ENCODE measurements at places on chromosomes 7 and 10.

DNA sequence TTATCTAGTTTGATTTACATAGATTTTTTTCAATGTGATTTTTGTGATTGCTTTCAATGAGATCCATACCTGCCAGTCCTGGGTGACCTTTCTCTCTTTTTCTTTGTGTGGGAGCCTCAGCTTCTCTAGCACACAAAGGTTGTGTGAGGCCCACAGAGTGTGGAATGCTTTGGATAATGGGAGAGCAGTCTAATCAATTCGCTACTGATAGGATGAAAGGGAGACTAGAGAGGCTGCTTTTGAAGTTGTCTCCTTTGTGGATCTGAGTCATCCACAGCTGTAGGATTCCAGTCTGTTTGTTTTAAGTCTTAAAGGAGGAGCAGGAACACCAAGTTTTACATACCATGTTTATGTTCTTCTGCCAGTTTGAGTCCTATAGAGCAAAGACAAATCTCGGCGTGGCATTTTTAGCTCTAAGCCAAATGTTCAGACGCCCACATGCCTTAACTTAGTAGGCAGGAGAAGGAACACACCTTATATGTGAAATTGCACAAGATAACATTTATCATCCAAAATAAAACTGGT is 330.0 kb downstream of the ARL4A start:
- DNase-seq, result no peak

DNA sequence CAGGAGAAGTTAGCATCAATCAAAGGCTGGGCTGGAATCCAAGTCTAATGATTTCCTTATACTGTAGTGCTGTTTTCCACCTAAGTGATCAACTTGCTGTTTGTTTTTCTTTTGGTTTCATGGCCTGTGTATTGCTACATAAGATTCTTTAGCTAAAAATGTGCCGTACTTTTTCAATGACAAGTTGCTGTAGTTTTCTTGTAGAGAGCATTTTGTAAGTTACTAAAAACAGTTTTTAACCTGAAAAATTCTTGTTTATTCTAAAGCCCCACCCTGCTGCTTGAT is 1.3 kb downstream of the HELLS start:
- no peak for DNase-seq

GRCh38 chr7:1227814-1228544 is 4.7 kb upstream of the UNCX start:
- DNase-seq, result no peak

- DNase-seq, result no peak
Observed at GRCh38 chr7:110856704-110857103, 234.2 kb upstream of the LRRN3 start.

GRCh38 chr10:112698818-112699164 is 251.3 kb upstream of the TCF7L2 start:
- no peak for DNase-seq

- no peak for DNase-seq
Observed at GRCh38 chr7:22896917-22897316, 74.3 kb upstream of the TOMM7 start.

DNA sequence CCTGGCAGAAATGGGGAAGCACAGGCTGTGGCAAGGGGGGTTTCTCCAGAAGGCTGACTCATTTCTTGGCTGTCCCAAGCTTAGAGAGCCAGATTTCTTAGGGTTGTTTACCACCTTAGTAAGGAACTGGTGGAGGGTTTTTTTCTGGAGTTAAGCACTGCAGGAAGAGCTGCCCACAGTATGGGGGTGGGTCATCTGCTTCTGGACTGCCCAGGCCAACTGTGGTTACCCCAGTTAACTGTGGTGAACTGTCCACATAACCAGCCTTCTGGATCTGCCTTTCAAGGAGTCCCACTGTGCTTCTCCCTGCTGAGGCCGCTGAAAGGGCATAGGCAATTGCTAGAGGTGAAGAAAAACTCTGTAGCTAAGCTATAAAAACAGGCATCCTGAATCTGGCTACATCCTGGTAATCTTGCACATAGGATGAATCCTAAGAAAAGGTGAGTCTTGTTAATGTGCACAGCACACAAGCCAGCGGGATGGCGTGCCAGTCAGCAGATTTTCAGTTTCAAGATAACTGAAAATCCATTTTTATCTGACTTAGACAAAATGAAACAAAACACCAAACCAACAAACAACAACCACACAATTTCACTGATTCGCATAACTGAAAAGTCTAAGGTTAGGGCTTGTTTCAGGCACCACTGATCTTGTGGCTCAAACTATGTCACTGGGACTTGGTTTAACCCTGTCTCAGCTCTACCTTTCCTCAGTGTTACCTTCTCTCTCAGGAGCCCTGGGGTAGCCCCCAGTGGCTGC is 21.6 kb upstream of the TSPAN33 start:
- DNase-seq, result no peak

GRCh38 chr7:32049599-32049998 is 20.6 kb downstream of the PDE1C start:
- DNase-seq, result no peak

- DNase-seq, result no peak
Observed at GRCh38 chr7:5567790-5568189, 144.2 kb upstream of the TNRC18 start.

- no peak for DNase-seq
Observed at GRCh38 chr10:131180086-131180485, 131.4 kb downstream of the TCERG1L start.

- DNase-seq, result no peak
Observed at GRCh38 chr7:71193099-71193810, 61.3 kb downstream of the GALNT17 start.

DNA sequence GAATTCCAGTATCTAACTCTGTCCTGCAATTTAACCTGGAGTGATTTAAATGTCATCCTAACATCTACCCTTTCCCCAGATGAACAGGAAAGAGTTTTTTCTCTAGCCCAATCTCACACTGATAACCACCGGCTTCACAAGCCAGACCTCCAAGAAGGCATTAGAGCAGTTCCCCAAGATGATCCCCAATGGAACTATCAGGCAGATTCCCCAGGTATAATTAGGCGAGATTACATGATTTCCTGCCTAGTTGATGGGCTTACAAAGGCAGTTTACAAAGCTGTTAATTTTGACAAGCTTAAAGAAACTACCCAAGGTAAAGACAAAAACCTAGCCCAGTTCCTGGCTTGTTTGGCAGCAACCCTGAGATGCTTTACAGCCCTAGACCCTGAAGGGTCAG is 14.1 kb upstream of the NT5C2 start:
- DNase-seq, result no peak

DNA sequence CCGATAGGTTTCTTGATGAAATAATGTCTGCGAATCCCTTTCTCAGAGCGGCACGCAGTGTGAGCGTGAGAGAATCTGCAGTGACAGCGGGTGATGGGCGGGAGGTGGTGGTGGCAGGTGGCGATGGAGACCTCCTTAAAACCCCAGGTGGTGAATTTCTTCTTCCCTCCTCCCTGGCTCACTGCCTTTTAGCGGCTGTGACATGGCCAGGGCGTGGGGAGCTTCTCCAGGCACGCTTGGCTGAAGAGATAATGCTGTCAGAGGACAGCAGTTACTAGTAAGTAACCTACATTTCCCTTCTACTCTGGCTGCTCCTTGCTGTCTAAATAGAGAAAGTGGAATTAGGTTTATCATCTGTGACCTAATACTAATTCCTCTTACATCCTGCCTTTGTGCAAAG is 141.4 kb upstream of the INSYN2A start:
- DNase-seq, result no peak

- DNase-seq, result no peak
Observed at GRCh38 chr10:35819736-35820135, 177.6 kb upstream of the FZD8 start.

- no peak for DNase-seq
Observed at GRCh38 chr7:55369427-55370400, 4.6 kb downstream of the LANCL2 start.

DNA sequence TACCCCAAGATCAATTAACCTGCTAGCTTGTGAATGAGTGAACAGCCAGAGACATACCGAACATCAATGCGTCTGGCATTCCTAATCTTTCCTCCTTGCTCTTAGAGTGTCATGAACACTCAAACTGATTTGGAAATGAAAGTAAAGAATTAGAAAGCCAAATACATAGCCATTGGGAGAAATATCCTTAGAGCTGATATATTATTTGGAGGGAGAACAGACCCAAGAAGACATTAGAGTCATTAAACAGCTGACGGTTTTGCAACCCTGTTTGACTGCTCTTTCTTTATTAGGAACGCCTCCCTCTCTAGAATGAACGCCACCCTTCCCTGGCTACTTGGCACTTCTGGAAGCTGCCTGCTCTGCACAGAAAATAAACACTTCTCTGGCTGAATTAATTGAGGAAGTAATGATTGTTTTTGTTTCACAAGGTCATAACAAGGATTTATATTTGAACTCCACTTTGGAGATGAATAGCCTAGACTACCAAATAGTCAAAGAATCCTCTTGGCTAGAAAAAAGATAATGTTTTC is 42.8 kb downstream of the CTTNBP2 start:
- no peak for DNase-seq

DNA sequence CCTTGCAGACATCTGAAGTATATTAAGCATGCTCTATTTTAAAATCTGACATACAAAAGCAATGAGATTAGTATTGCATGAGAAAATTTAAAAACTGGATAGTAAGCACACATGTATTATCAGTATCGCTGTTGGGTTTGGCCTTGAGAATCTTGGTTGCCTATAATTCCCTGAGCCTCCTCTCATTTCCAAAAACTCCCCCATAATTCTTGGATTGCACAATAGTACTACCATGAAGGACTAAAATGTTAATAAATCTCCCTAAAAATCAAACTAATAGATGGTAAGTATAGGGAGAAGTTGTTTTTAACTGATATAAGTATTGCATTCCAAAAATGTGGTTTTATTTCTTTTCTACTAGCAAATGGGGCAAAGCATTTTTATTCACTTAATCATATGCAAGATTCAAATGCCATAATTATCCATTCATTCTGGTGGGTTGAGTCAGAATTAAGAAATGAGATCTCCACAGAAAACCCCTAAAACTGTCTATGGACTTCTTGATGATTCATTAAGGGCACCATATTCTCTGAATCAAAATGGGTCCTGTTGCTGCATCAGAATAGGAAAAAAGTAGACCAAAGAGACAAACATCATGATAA is 10.3 kb upstream of the VIM start:
- no peak for DNase-seq

DNA sequence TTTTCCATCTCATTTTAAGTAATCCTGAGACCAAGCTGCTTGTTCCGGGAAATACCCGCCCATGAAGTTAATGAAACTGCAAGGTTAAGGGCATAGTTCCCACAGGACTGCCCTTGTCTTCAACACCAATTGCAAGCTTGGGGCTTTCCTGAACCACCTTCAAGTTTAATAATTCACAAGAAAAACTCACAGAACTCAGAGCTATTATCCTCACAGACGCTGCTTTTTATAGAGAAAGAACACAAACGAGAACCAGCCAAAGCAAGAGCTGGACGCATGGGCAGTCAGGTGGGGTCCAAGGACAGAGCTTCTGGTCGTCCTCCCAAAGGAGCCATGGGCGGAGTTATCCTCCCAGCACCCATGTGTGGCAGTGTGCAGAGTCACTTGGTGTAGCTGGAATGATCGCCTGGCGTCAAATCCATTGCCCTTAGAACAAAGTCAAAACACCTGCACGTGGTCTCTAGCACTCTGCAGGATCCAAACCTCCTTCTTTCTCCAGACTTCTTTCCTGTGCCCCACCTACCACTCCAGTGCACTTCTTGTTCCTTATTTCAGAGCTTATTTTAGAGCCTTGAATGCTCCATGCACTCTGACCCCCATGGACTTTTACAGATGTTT is 56.7 kb downstream of the SNX10 start:
- DNase-seq, result no peak

GRCh38 chr7:108810756-108811385 is 241.2 kb downstream of the DNAJB9 start:
- no peak for DNase-seq

DNA sequence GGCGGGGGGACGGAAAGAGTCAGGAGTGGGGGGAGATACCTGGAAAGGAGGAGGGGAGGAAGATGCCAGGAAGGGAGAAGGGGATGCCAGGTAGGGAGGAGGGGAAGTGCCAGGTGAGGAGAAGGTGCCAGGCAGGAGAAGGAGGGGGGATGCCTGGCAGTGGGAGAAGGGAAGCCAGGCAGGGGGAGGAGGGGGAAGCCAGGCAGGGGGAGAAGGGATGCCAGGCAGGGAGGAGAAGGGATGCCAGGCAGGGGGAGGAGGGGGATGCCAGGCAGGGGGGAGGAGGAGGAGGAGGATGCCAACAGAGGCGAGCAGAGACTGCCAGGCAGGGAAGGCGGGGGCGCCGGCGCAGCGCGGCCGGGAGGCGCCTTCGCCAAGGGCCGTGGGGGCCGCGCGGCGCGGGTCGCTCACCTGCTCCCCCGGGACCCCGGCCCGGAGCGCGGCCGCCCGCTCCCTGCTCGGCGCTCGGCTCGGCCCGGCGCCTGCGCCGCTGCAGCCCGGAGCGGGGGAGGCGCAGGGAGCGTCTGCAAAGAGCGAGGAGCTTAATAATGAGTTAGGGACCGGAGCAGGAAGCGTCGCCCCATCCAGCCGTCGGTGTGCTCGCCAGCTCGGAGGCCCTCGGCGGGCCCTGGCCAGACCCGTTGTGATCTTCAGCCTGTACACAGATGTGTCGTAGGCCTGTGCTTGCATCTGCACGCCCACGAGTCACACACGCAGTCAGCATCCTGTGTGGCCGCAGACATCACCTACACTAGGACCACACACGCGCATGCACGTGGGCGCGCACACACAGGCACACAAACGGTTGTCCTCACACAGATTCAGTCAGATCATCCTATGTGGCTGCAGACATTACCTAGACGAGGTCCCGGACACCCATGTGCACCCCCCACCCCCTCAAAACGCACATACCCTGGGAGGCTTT is 28.4 kb upstream of the SMARCD3 start:
- peak; percentile 58 for DNase-seq

GRCh38 chr10:96978621-96979154 is 146.6 kb downstream of the LCOR start:
- DNase-seq, result no peak

DNA sequence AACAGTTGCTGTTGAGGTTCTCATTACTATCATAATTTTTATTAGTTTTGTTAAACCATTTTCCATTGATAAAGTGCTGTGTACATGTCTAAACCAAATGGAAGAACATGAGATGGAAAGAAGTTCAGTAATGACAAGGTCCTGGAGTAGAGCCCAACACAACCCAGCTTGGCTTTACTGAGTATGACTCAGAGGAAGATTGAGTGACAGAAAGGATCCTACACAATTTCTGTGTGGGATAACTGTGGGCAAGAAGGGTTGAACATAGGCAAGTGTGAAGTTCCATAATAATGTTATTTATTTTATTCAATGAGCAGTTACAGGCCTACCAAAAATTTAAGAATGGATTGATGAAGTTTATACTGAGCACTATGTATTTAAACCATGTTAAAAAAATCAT is 15.9 kb downstream of the PRKG1 start:
- no peak for DNase-seq

- no peak for DNase-seq
Observed at GRCh38 chr10:108808228-108808627, 1115.1 kb downstream of the XPNPEP1 start.

GRCh38 chr7:118288098-118288497 is 63.6 kb downstream of the ANKRD7 start:
- no peak for DNase-seq

GRCh38 chr10:49235392-49235791 is 47.2 kb upstream of the TMEM273 start:
- DNase-seq, result no peak

All from stimulated activated CD4-positive, alpha-beta T cell treated with anti-CD3 and anti-CD28 coated beads, Interleukin-4, amount 100 ng/mL, for 4 hours (primary cell).